ENCODE measurements at places on chromosomes 13 and 19. TPM values are rescaled to one million over a fixed set of nuclear protein-coding genes. Genes with fewer than 3 reads are reported as not detected.

DNA sequence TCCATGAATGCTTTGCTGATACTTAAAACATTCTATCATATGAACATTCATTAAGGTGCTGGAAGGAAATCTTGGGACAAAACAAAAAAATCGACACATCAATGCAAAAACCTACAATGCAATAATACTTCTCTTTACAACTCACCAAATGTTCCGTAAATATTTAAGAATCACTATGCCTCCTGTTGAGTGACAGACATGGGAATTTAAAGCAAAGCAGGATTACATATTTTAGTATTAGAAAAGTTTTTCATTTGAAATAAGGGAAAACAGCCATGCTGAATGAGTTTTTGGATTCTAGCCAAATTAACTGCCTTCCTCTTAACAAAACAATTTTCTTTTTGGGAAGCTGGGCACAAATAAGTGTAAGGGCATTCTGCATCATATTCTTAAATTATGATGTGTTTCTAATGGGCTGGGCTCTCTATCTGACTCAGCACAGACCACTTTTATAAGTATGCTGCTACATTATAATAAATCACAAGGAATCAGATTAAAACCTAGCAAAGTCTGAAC, 93.7 kb downstream of the RBM26 start:
- no peak for DNase-seq

The CYP2F1 gene
- total RNA-seq = not detected

- no peak for DNase-seq
Measured at GRCh38 chr19:57648331-57649003, 15.5 kb downstream of the ZNF211 start.

- DNase-seq = no peak
Measured at GRCh38 chr19:10991076-10991475, 30.2 kb downstream of the SMARCA4 start.

- DNase-seq = no peak
Measured at GRCh38 chr13:114204894-114205293, 25.8 kb downstream of the CFAP97D2 start.

DNA sequence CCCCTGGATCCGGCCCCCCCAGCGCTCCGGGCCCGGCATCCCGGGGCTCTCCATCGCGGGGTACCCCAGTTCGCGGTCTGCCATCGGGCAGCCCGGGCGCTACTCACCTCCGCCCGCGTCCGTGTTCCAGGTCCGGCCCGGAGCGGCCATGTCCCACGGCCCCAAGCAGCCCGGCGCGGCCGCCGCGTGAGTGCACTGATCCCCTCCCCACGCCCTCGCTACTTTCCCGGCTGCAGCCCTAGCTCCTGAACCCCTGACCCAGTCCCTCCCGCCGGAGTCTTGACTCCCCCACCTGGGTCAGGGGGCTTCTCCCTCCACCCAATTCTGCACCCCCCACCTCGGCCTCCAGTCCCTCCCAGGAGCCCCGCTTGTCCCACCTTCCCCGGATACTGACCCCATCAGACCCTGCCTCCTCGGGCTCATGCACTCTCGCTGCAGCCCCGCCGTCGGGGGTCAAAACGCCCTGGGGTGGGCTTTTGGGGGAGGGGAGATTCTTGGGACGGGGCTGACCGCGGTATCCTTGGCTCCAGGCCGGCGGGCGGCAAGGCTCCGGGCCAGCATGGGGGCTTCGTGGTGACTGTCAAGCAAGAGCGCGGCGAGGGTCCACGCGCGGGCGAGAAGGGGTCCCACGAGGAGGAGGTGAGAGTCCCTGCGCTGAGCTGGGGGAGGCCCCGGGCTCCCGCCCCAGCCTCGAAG, 566 bp downstream of the HMG20B start:
- no peak for DNase-seq

The ZNF223 gene
- 12.3 TPM for total RNA-seq

DNA sequence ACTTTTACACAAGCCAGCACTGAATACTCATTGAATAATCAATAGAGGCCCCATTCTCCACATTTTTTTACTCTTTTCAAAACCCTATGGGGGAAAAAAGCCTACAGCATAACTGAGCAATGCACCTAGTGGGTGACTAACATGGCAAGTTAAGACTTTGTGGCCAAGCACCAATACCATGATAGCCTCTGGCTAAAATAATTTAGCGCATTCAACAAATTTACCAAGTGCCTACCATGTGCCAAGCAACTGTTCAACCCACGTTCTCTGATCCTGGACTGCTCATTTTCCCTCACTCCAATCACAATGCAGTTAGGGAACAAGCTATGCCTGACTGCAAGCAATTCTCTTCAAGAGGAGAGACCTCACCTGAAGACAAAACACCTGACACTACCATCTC, 3.0 kb downstream of the ANKRD10 start:
- DNase-seq = no peak

- no peak for DNase-seq
Measured at GRCh38 chr13:37621811-37622361, 23.3 kb upstream of the POSTN start.

DNA sequence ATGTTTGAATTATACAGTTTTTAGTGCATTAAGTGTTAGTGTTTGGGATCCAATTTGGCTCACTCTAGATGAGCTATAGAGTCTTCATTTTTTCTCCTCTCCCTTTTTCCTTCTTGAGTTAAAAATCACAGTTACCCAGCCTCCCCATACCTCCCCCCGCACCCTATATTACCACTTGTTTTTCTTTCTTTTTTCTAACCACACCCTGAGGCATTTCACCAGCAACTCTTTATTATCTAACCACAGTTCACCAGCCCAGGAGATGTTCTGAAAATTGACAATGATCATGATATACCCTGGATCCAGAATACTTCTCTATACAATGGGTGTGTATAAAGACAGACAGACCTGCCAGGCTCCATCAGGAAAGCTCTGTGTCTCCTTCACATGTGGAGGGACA, 86.5 kb upstream of the UBL3 start:
- no peak for DNase-seq

DNA sequence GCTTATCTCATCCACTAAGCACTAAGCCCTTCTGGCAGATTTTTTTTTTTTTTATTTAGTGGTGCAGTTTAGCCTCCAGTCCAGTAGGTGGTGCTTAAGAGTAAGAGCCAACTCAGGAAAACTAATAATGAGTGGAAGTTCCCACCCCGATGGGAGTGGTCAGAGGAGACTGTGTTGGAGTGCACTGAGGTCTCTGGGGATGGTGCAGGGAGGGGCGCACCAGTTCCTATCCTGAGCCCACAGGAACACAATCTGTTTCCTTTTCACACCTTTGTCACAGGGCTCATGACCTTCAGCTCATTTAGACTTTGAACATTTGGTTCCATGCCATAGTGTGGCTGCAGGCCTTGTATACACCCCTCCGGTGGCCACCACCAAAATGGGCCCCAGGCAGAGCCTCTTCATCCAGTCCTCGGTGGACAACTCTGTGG, 367.4 kb downstream of the SPRY2 start:
- DNase-seq = no peak

- DNase-seq = no peak
Measured at GRCh38 chr13:64845110-64845509, 2385.0 kb downstream of the PCDH9 start.

DNA sequence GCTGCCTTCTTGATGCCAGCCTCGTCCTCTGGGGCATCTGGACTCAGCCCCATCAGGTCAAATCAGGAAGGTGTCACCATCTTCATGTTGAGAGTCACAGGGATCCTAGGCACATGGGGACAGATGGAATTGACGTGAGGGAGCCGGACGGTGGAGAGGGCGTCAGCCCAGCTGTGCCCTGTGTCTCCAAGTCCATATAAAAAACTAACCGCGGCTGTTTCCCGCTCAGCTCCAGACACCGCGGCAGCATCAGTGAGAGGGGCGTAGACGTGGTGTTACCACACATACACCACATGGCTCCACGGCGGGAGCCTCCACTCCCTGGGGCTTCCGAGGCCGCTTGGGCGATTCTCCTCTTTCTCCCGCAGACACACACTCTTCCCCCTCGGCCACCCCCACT, 5.6 kb upstream of the PRR36 start:
- DNase-seq = no peak

The CD209 gene
- total RNA-seq = 2.6 TPM

The KCTD15 gene
- total RNA-seq = 52.4 TPM

The PLPPR3 gene
- total RNA-seq = not detected

- DNase-seq = no peak
Measured at GRCh38 chr19:38152461-38153379, 71.3 kb downstream of the DPF1 start.

DNA sequence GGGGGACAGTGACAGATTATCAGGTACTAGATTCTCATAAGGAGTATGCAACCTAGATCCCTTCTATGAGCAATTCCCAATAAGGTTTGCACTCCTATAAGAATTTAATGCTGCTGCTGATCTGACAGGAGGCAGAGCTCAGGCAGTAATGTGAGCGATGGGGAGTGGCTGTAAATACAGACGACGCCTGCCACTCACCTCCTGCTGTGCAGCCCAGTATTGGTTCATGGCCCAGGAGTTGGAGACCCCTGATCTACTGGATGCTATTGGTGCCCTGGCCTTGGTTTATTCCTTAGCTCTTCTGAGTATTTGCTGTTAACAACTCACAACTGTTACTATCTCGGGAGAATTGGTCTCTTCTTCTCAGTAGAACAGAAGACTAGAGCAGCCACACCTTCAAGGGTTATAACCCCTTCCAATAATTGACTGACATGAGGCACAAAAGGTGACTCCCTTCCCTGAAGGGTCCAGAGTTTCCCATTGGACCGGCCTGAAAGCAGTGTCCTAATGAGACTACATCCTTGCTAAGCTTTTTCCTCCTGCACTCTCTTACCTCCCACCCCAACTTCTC, 35.0 kb upstream of the RBM26 start:
- no peak for DNase-seq

The MARK4 gene
- total RNA-seq = 19.2 TPM

- DNase-seq = no peak
Measured at GRCh38 chr13:102814025-102814607, 15.2 kb downstream of the BIVM start.

The CBLC gene
- total RNA-seq = 18.1 TPM

GRCh38 chr19:709196-709964, 645 bp downstream of the PALM start:
- DNase-seq = no peak
